Activated effector memory CD4-positive, alpha-beta T cell treated with Interleukin-2 at 50 U/mL for 16 hours (primary cell): ENCODE measurements at places on chromosomes 13 and 19.

- no peak for DNase-seq
Measured at GRCh38 chr19:50434525-50434924, 1.8 kb downstream of the MYBPC2 start.

GRCh38 chr13:108755083-108755482 is 125.7 kb downstream of the MYO16 start:
- no peak for DNase-seq

DNA sequence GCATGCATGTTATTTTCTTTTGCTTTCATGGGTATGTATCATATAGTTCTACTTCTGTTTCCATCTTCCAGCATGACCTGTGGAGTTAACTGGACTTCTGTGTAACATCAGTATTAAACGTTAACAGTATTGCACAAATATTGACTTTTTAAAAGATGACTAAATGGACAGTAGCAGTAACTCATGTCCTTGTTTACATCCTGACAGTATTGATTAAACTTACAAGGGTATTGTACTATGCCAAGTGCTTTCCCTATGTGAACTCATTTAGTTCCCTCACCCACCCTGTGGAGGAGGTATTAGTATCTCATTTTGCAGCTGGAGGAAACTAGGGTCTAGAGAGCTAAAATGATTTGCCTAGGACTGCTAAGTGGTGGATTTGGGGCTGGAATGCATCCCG is 128.7 kb upstream of the SLC10A2 start:
- DNase-seq: no peak

GRCh38 chr13:26663791-26664190 is 96.8 kb downstream of the GPR12 start:
- DNase-seq: no peak

GRCh38 chr13:94854688-94855087 is 142.3 kb upstream of the SOX21 start:
- DNase-seq: no peak

- no peak for DNase-seq
Measured at GRCh38 chr13:97110936-97111335, 111.2 kb upstream of the MBNL2 start.

DNA sequence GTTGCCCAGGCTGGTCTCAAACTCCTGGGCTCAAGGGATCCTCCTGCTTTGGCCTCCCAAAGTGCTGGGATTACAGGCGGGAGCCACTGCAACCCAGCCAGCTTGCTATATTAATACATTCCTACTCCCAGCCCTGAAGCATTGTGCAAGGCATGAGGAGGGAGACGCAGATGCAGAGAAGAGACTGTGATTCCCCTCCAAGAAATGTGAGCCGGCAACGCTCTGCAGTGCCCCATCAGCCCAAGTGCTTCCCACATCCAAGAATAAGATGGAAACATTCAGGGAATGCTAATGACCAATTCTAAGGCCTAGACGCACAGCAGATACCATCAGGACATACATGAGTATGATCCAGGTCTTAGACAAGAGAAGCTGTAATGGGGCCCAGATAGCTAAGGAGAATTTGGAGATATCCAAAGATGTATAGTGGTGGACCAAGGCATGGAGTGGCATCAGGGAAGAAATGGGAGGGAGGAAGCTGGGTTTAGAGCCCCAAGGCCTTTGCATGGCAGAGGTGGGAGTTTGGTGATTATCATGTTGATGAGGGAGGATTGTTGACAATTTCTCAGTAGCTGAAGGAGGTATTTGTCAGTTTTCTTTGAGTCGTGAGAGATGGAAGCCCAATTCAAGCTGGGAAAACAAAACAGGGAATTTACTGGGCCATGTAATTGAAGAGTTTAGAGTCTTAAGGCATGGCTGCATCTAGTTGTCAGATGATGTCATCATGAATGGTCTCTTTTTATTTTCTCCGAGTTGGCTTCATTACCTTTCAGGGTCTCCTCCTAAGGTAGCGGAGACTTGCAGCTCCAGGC is 2.9 kb downstream of the PPM1N start:
- no peak for DNase-seq

GRCh38 chr13:33932769-33933406 is 114.9 kb downstream of the RFC3 start:
- no peak for DNase-seq

DNA sequence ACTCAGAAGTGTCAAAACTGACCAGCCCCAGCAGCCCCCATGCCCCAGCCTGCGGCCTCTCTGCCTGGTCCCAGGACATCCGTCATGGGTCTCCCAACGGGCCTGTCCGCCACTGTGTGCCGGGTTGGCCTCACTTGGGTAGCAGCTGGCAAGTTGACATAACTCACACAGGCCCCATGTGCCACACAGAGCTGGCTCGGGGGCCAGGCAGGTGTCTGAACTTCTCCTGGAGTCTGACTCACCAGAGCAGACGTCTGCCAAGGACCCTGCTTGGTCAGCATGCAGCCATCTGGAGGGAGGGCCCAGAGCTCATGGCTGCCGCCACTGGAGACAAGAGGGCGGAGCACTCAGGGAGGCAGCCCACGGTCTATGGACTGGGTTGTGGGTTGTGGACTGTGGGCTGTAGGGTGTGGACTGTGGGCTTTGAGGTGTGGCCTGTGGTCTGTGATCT is 32.0 kb upstream of the TMEM255B start:
- DNase-seq: no peak

- no peak for DNase-seq
Measured at GRCh38 chr19:49450405-49450804, 1.2 kb downstream of the PIH1D1 start.

- DNase-seq: no peak
Measured at GRCh38 chr19:335486-336066, 9.0 kb downstream of the MIER2 start.

GRCh38 chr19:48571378-48572162 is 19.6 kb downstream of the SULT2B1 start:
- DNase-seq: no peak

DNA sequence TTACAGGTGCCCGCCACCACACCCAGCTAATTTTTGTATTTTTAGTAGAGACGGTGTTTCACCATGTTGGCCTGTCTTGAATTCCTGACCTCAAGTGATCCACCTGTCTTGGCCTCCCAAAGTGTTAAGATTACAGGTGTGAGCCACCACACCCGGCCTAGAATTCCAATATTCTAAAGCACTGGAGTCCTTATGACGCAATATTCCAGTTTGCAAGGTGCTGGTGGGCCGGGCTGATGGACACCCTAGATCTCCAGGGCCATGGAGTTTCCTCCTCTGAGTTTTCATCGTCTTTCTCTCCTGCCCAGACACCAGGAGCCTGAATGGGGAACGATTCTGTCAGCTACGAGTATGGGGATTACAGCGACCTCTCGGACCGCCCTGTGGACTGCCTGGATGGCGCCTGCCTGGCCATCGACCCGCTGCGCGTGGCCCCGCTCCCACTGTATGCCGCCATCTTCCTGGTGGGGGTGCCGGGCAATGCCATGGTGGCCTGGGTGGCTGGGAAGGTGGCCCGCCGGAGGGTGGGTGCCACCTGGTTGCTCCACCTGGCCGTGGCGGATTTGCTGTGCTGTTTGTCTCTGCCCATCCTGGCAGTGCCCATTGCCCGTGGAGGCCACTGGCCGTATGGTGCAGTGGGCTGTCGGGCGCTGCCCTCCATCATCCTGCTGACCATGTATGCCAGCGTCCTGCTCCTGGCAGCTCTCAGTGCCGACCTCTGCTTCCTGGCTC is 8.5 kb upstream of the DHX34 start:
- no peak for DNase-seq

DNA sequence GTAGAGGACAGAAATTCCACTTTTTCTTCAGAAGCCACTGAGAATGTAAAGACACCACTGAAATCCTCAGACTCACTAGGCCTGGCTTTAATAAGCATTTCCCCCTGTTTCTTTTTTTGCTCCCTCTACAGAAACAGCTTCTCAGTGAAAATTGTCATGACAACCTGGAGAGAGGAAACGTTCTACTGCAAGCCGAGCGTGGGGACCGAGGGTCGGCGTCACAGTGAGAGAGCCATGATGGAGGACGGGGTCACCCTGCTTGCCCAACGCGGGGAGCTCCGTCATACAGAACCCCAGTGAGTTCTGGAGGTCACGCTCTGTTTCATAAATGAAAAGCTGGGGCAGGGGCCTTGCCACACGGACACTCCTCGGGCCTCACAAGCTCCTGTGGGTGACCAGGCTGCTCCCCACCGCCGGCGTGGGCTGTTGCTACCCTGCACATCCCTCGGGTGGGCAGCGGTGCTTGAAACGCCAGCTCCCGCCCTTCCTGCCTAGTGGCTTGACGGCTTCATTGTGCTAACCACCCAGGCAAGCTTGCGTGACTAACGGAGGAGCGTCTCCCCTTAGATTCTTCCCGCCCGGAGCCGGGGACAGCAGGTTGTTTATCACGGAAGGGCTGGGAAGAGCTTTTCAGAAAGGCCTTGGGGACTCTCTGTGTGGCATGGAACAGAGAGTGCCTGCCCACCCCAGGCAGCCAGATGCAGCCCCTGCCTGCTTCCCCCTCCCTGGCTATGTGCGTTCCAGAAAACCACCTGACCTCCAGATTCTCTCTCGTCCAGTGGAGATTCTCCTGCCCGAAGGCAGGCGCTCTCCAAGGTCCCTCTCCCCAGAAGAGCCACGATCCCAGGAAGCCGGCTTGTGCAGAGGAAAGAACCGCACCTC is 153.6 kb downstream of the KATNAL1 start:
- DNase-seq: no peak

DNA sequence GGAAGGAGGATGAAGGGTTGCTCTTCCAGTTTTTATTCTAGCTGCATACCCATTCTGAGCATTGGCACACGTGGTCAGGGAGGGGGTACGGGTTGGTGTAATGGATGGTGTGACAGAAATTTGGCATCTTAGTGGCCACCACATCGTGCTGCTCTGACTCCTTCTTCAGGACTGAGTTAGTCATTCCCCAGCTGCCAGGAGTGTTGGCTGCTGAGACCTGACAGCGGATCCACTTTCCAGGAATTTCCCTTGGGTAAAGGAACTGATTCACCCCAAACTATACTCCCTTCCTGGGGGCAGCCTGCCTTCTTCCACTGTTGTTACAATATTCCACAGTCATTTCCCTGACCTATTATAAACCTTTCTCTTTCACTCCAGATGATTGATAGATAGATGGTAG is 595.5 kb upstream of the KLHL1 start:
- DNase-seq: no peak
